ENCODE measurements at places on chromosomes 12 and 14. TPM values are rescaled to one million over a fixed set of nuclear protein-coding genes. Genes with fewer than 3 reads are reported as not detected.

Gene PMEL
- total RNA-seq, result 0.19 TPM

Gene SLCO1A2
- not detected for total RNA-seq

Gene AQP5
- total RNA-seq, result 0.09 TPM

Gene KCNC2
- total RNA-seq, result not detected

Gene AQP6
- not detected for total RNA-seq

Gene PARP11
- 2.2 TPM for total RNA-seq

Gene KRT78
- total RNA-seq, result not detected

Gene CEBPE
- total RNA-seq, result not detected

Gene KRT1
- not detected for total RNA-seq

Gene MORN3
- total RNA-seq, result 1.1 TPM

Gene ITGB7
- total RNA-seq, result 0.38 TPM

Gene SLC38A1
- 57.4 TPM for total RNA-seq

Gene RD3L
- not detected for total RNA-seq

Gene TUBA1B
- 1,723 TPM for total RNA-seq

Gene KCNK10
- not detected for total RNA-seq

Gene PEBP1
- 153 TPM for total RNA-seq

Gene PFKM
- total RNA-seq, result 82.8 TPM

Gene SRRM4
- total RNA-seq, result not detected

Gene FAM222A
- 0.27 TPM for total RNA-seq

Gene SSTR1
- 0.09 TPM for total RNA-seq

Data from endothelial cell of coronary artery (primary cell).